Myocyte (in vitro differentiated cells): ENCODE measurements at places on chromosomes 13 and 19. TPM values are rescaled to one million over a fixed set of nuclear protein-coding genes. Genes with fewer than 3 reads are reported as not detected.
A peak's percentile ranks its signal among the peaks of the same experiment; 100 is the strongest.

DNA sequence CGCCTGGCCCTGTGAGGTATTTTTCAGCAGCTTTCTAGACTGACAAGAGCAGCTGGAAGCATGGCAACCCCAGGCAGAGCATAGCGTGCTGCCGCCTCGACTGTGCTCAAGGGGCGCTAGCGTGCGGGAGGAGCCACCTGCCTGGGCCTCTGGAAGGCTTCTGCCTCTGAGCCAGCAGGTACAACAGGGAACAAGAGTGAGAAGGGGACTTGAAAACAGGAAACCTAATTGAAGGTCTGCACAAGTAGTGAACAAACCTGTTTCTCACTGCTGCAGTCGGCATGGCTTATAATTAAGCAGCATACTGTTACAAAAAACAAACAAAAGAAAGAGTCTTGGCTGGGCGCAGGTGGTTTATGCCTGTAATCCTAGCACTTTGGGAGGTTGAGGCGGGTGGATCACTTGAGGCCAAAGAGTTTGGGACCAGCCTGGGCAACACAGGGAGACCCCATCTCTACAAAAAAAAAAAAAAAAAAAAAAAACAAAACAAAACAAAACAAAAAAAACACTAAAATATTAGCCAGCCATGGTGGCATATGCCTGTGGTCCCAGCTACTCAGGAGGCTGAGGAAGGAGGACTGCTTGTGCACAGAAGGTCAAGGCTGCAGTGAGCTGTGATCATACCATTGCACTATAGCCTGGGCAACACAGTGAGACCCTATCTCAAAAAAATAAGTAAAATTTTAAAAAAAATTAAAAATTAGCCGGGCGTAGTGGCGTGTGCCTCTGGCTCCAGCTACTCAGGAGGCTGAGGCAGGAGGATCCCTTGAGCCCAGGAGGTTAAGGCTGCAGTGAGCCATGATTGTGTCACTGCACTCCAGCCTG is 12.6 kb upstream of the GARRE1 start:
- DNase-seq = peak; percentile 31

Gene XRCC1
- 29.2 and 32.1 TPM in 2 replicates for total RNA-seq

DNA sequence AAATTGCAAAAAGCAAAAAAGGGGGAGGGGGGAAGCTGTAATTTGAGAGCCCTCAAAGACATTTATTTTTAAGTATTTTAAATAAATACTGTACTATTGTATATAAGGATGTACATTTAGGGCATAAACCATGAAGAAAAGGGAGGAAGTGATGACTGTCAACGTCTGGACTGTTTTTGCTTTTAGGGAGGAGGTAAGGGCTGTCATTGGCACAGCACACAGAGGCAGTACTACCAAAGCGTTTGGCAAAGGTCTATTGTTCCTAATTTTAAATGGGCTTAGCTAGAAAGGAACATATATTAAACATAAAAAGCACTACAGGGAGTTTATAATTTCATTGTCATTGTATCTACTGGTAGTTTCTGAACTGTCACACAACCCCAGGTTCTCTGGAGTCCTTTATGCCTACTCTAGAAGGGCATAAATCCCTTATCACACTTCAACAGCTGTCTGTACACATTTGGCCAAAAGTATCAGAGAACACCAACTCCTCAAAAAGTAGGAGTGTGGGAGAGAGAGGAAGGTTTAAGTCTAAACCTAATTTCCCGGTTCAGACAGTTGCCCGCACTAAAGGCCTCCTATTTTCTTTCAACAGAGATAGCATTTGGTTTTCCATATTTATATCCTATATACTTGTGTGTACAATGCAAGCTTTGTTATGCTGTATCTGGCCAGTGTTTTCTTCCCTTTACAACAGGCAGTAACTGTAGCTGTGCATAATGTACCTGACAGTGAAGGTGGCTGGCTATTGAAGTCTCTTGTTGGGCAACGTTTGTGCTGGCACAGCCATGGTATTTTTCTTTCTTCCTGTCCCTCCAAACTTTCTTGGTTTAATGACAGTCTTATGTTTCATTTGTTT is 406.2 kb downstream of the KLF5 start:
- no peak for DNase-seq

DNA sequence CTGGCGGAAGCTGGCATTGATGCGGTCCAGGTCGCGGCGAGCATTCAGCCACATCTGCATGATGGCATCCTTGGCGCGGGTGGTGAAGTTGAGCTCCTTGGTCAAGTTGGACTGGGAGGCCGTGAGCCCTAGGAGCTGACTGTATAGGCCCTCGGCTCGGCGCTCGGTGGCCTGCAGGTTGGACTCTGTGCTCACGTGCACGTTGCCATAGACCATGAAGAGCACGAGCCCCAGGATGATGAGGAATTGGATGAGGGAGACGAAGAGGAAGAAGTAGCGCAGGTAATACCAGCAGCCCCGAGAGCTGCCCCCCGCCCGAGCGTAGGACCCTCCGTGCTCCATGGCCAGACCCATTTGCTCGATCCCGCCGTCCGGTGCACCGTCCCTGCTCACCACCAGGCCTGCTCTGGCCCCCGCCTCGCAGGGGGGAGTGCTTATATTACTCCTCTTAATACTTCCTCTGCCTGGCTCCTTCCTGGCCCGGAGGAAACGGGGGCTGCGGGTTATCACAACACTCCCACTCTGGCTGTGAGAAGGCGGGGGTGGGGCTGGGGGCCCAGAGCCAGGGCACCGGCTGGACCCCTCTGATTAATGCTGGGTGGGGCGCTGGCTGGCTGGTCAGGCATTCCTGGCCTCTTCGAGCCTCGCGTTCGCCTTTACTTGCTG is at the start of gene PLVAP:
Gene PLVAP (minus strand): TSS at position 408 of the 666 bp plus-strand sequence. CDS start 54 bp downstream, at position 354.
- DNase-seq = no peak

DNA sequence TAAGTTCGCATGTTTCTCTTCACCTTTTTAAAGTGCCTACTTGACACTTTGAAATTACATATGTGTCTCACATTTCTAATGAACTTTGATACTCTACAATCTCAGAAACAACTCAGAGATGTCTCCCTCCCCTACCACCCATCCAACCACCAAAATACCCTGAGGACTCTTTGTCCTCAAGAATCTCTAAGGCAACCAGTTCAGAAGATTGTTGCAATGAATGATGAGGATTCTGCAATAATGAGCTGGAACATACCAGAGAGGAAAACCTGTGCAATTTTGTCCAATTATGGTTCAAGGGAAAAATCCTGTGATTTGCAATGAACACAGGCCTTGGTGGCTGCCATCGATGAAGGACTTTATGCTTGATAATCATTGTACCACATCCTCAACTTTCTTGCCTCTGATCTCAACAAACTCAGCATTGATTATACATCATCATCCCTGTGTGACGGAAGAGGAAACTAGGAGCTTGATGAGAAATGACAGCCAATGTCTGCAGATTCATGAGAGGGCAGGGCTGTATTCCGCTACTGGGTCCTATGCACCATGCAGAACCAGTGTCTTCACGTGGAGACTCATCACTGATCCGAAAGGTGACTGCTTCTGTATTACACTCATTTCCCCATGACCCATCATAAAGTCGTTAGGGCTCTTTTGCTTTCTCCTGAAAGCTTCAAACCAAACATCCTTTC is 1.1 kb downstream of the FPR1 start:
- peak; percentile 42 for DNase-seq

- peak; percentile 75 for DNase-seq
Measured at GRCh38 chr13:75787249-75787928, 151.3 kb downstream of the LMO7 start.

DNA sequence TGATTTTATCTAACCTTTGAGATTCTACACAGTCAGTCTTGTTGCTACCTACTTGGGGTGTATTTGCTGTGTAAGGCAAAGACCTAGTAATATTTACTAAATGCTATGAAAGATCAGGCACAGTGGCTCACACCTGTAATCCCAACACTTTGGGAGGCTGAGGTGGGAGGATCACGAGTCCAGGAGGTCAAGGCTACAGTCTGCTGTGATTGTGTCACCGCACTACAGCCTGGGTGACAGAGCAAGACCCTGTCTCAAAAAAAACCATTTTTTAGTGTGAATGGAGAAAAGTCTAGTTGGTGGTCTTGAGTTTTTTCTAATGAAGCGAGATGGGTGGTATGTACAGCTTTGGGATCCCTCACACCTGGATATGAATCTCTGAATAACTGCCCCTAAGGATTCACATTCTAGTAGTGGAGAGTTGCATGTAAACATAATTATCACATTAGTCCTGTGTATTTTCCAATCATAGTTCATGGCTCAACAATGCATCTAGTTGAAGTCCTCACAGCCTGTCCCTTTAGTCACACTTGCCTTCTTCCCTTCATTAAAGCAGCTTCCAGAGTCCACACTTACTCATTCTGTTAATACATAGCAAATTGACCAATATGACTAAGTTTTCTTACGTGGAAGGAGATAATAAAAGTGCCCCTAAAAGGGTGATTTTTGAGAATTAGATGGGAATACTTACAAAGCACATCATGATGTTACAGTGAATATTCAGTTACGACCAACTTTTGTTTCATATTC is 7.5 kb downstream of the RPL21 start:
- no peak for DNase-seq

Gene ARHGEF1
- total RNA-seq = 24.2 and 25.5 TPM in 2 replicates

Gene MYPOP
- total RNA-seq = 5.1 and 5.8 TPM in 2 replicates

Gene HSPB6
- total RNA-seq = 0.21 and 0.37 TPM in 2 replicates

Gene MYH14
- total RNA-seq = not detected in 2 replicates

Gene GAPDHS
- not detected in 2 replicates for total RNA-seq
